ENCODE measurements at places on chromosomes 3 and 15. TPM values are rescaled to one million over a fixed set of nuclear protein-coding genes. Genes with fewer than 3 reads are reported as not detected.

The HCLS1 gene
- total RNA-seq, result 0.76 TPM

The MOBP gene
- total RNA-seq, result not detected

The ILDR1 gene
- not detected for total RNA-seq

The ATP13A4 gene
- total RNA-seq, result 0.36 TPM

The SLC22A13 gene
- total RNA-seq, result 1.2 TPM

The STAC gene
- total RNA-seq, result 23.2 TPM

The AADACL2 gene
- not detected for total RNA-seq

The CKMT1B gene
- total RNA-seq, result not detected

The SPATA12 gene
- total RNA-seq, result not detected

The GPR62 gene
- total RNA-seq, result 0.07 TPM

The ZNF660 gene
- 2.2 TPM for total RNA-seq

The ZNF662 gene
- total RNA-seq, result 2.3 TPM

The RBP2 gene
- not detected for total RNA-seq

The GNB4 gene
- 91.0 TPM for total RNA-seq
